ENCODE measurements at places on chromosomes 16 and 17. TPM values are rescaled to one million over a fixed set of nuclear protein-coding genes. Genes with fewer than 3 reads are reported as not detected.

Gene CSF3
- not detected for total RNA-seq

Gene KIF18B
- total RNA-seq, result 40.2 TPM

Gene HBQ1
- 1.3 TPM for total RNA-seq

Gene MYLK3
- 1.8 TPM for total RNA-seq

Gene TSNAXIP1
- total RNA-seq, result 2.8 TPM

Gene SALL1
- total RNA-seq, result 60.6 TPM

Gene PNMT
- 1.0 TPM for total RNA-seq

Gene CES5A
- not detected for total RNA-seq

Gene MYADML2
- not detected for total RNA-seq

Gene SLC4A1
- total RNA-seq, result not detected

Gene GAS7
- total RNA-seq, result 13.7 TPM

Gene GP2
- total RNA-seq, result not detected

Gene CLEC16A
- total RNA-seq, result 9.8 TPM

Gene CSH2
- not detected for total RNA-seq

Gene DNAJA2
- 66.1 TPM for total RNA-seq

Gene PIK3R6
- total RNA-seq, result 2.5 TPM

Gene TRIM16
- total RNA-seq, result 24.0 TPM

Gene RHBDF2
- total RNA-seq, result 31.1 TPM

Gene GUCY2D
- total RNA-seq, result 1.3 TPM

Gene DUS2
- 23.4 TPM for total RNA-seq

Gene CD300LB
- total RNA-seq, result not detected

Gene ATP1B2
- total RNA-seq, result 6.4 TPM

Gene CCDC92B
- total RNA-seq, result 5.7 TPM

Gene NPIPB13
- total RNA-seq, result 18.3 TPM

Gene MRPL38
- 118 TPM for total RNA-seq

Gene OR1A2
- total RNA-seq, result not detected

Gene GP1BA
- not detected for total RNA-seq

Gene UTS2R
- total RNA-seq, result not detected

Gene CD68
- total RNA-seq, result not detected

Gene CCL3
- not detected for total RNA-seq

Gene CLEC3A
- not detected for total RNA-seq

Gene NEUROD2
- total RNA-seq, result not detected

Gene MNT
- 30.2 TPM for total RNA-seq

Gene CDK3
- 10.6 TPM for total RNA-seq

Gene CDRT15L2
- total RNA-seq, result not detected

Gene EFNB3
- 13.4 TPM for total RNA-seq

Gene DHRS7C
- total RNA-seq, result not detected

Gene TBC1D3H
- total RNA-seq, result 3.0 TPM

Gene KRTAP3-1
- total RNA-seq, result not detected

Gene ADORA2B
- 10.6 TPM for total RNA-seq

Gene BICDL2
- 5.9 TPM for total RNA-seq

Gene ITGAX
- total RNA-seq, result 0.22 TPM

Gene SPNS2
- 0.09 TPM for total RNA-seq

Gene TERB1
- total RNA-seq, result not detected

Gene PRR29
- total RNA-seq, result 6.1 TPM

Gene TMEM11
- 28.0 TPM for total RNA-seq

Gene SYCE1L
- total RNA-seq, result 4.7 TPM

Gene COQ7
- total RNA-seq, result 18.7 TPM
